ENCODE measurements at places on chromosomes 12 and 14.

GRCh38 chr12:42960087-42960527, 370.6 kb upstream of the PRICKLE1 start:
- no peak for DNase-seq

- DNase-seq = no peak
Measured at GRCh38 chr12:15700595-15700994, 88.6 kb downstream of the EPS8 start.

DNA sequence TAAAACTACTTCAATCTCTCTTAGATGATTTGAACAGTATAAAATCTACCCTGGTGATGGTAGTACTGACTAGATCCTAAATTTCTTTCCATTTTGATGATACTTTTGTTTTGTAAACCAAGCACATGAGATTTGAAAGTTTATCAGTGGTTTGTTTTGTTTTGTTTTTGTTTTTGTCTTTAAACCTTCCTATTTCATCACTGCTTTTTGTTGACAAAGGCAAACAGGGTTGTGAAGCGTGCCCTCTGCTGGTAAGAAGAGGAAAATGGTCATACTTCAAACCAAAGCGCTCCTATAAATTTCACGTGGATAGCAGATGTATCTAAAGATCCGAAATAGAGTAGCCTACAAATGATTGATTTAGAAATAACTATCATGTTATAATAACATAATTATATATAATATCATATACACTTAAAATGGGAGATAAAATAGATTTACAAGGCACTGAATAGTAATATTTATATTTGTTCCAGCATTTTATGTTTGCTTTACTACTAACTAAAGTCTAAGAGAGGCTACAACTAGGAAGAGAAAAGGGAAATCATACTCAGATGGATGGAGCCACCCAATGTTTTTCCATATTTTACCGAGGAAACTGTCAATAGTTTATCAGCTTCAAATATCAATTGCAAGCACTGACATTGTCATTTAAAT, 254.0 kb upstream of the USP15 start:
- DNase-seq = no peak

DNA sequence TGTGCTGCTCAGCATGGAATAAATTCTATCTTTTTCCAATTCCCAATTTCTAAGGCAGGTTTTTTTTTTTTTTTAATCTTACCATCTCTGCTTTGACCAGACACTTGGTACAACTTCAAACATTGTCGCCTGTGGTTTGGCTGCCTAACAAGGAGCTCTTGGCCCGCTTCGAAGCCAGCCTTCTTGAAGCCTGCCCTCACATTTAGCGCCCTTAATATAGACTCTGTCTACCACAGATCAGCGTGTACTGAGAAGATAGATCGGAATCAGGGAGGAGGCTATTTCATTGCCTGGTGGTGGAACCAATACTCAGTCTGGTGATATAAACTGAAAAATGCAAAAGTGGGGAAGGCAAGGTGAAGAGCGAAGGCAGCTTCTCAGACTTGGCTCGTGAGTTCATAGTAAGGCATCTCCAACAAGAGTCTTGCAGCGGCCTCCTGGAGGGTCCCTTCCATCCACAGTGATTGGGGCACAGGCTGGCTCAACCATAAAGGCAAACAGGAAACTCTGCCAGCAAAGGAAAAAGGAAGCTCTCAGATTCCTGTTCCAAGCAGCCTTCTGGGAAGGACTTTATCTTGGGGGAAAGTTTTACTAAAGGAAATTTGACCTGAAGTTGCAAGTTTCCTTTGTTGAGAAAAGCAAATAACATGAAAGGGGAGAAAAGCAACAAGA, 103.2 kb upstream of the BCL2L14 start:
- DNase-seq = no peak

GRCh38 chr14:33618361-33619105, 332.3 kb downstream of the EGLN3 start:
- DNase-seq = no peak

GRCh38 chr12:115386946-115387345, 703.0 kb upstream of the TBX3 start:
- no peak for DNase-seq

DNA sequence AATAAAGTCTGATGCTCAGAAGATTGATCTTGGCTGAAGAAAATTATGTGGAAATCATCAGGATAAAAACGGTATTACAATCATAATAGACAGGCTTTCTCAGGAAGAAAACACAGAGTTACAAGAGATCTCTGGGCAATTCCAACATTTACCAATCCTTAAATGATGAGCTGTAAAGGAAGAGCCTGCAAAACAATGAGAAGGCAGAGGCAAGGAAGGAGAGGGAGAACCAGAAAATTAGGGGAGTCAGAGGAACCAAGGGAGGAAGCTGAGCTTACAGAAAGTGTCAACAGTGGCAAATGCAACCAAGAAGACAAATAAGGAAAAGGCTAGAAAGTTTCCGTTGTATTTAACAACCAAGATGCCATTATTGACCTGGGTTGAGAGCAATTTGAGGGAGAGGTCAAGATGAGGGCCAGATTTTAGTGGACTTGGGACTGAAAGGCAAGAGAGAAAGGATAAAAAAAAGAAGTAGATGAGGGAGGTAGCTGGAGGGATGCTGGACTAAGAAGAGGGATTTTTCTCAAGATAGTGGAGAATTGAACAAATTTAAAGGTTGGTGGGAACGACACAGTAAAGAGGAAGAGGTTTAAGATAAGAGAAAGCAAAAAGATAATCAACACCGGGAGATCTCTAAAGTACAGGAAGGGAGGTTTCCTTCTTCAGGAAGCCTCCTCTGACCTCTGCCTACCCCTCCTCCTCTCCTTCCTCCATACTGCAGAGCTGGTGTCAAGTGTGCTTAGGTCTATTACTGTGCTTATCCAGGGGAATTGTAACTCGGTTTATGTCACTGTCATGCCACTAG, 116.9 kb downstream of the DUSP6 start:
- no peak for DNase-seq

- no peak for DNase-seq
Measured at GRCh38 chr14:90959344-90959743, 101.1 kb downstream of the RPS6KA5 start.

GRCh38 chr12:107431942-107432341, 253.7 kb upstream of the PWP1 start:
- DNase-seq = no peak

DNA sequence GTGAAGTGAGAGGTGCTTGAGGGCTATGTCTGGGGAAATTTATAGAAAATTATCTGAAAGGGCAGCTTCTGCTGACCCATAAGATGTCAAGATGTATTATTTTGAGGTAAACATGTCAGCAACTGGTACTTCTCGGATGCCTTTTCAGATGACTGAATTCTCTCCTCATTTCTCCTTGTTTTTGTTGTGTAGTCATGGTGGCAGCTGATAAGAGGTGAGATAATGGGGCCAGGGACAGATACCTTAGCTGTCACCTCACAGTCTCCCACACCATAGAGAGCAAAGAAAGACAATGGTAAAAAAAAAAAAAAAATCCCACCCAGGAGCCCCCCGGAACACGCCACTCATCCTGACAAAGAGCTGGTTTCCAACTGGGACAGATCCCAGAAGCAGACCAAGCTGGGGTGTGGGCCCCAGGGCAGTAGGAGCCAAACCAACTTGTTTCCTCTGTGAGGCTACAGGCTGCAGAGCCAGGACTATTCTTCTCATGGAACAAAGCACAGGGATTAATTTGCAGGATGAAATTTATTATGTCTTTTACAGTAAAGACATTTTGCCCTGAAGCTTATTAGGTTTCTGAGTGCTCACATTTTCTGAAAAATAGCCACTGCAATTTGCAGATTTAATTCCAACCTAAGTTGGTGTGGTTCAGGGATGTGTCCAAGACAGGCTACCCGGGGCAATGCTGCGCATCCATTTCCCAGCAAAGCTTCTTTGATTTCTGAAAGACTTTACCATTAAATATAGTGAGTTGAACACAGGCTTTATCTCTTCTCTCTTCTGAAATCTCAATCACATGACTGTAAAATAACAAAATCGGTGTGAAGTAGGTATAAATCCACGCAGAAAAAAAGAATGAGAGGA, 52.2 kb downstream of the NDUFA12 start:
- DNase-seq = no peak

DNA sequence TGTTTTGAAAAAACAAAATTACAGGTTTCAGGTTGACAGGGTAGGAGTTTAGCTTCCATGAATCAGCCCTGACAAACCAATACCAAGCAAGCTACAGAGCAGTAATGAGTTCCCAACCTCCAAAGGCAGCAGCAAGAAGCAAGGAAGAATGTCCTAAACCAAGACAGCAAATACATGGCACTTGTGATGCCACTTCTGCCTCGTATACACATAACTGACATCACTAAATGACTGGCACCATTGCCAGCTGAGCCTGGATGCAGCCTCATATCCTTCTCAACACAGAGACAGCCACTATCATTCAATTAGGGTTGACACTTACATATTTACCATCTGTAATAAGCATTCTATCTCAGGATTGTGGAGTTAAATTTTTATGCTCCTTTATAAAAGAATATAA, 35.0 kb upstream of the MDM1 start:
- DNase-seq = no peak

DNA sequence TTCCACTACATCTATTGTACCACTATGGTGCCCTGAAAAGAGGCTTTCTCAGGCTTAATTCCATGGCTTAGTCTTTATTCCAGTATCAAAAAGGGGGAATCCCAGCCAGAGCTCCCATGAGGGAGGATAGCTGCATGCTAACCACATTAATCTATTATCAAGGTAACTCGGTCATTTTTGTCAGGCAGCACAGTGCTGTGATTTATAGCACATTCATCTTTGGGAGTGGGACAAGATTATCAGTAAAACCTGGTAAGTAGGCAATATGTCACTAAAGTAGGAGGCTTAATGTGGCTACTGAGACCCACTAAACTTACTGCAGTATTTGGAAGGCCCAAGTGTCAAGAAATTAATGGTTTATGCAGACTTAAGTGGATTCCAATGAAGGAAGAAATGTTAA, 58.9 kb downstream of the DAD1 start:
- DNase-seq = no peak

DNA sequence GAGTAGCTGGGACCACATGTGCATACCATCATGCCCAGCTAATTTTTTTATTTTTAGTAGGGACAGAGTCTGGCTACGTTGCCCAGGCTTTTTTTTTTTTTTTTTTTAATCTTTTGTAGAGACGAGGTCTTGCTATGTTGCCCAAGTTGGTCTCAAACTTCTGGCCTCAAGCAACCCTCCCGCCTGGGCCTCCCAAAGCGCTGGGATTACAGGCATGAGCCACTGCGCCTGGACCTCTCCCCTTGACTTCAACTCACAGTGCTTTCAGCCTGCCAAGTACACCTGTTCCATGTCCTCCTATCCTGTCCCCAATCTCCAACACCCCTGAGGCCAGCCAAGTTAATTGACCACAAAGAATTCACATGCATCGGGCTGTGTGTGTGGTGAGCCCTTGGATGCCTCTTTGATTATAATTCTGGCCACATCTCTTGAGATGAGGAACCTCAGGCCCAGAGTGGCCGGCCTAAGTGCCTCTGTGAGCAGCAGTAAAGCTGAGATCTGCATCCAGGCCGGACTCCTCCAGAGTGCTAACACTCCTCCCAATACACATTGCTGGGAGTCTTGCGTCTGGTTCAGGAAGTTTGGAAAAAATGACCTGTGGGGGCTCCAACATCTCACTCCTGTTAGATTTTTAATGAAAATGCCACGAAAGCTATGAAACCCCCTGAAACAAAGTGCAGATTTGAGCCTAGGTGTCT, 6.8 kb downstream of the RAB35 start:
- DNase-seq = no peak

DNA sequence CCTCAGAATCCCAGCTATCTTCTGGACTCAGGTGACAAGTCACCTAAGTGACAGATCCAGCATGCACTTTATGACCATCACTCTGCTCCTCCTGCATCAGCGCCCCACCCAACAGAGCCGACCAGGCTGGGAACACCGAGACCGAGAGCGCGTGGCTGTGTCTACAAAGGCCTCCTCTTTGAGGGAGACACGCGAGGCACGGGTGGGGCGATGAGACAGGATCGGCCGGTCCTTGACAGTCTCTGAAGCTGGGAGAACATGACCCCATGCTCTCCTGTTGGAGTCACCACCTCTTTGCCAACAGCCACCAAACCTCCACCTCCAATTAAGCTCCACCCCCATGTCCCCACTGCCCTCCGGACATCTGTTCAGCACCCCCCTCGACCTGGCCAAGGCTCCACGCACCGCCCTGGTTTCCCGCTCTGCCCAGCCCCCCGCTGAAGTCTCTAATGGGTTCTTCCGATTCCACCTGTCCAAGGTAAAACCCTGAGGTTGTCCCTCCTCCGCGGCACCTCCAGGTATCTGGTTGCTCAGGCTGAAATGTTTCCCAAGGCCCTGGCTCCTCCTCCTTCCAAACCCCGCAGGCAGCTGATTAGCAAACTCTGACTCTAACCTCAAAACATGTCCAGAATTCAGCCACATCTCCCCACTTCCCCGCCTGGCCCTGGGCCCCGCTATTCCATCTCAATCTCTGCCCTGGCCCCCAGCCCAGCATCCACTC, 31.5 kb downstream of the HSP90AA1 start:
- no peak for DNase-seq

DNA sequence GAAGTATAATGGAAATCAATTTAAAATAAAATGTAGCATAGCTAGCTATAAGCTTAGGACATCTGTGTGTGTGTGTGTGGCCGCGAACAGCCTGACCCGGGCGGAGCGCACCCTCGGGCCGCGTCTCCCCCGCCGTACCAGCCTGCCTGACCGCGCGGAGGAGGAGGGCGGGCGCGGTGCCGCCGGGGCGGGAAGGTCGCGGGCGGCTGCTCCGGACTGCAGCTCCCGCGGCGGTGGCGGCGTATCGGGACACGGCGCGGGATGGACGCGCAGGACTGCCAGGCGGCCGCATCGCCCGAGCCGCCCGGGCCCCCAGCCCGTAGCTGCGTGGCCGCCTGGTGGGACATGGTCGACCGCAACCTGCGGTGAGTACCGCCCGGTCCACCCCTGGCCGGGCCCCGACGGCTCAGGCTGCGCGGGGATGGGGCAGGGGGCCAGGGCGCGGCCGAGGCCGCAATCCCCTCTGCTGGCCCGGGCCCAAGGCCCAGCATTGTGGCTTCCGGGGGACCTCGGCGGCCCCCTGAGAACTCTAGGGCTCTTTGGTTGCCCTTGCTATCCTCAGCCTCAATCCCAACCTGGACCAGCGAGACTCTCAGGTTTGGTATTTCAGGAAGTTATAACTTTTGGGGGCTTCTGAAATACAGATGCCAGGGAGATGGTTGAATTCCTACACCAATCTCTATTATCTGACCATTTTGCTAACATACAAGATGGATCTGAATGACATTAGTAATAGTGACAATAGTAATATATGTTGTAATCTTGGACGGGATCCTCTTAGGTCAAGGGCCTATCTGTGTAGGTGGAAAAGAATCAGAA, at the start of gene ABHD12B:
TSS of gene ABHD12B (plus strand) at position 140 of the 819 bp plus-strand sequence. CDS start at position 262, 122 bp downstream.
- DNase-seq = no peak

- DNase-seq = no peak
Measured at GRCh38 chr12:56816491-56816890, 53.4 kb downstream of the HSD17B6 start.

All from cortex of kidney (tissue), 1 donor.